ENCODE measurements at places on chromosomes 4 and X. TPM values are rescaled to one million over a fixed set of nuclear protein-coding genes. Genes with fewer than 3 reads are reported as not detected.

DNA sequence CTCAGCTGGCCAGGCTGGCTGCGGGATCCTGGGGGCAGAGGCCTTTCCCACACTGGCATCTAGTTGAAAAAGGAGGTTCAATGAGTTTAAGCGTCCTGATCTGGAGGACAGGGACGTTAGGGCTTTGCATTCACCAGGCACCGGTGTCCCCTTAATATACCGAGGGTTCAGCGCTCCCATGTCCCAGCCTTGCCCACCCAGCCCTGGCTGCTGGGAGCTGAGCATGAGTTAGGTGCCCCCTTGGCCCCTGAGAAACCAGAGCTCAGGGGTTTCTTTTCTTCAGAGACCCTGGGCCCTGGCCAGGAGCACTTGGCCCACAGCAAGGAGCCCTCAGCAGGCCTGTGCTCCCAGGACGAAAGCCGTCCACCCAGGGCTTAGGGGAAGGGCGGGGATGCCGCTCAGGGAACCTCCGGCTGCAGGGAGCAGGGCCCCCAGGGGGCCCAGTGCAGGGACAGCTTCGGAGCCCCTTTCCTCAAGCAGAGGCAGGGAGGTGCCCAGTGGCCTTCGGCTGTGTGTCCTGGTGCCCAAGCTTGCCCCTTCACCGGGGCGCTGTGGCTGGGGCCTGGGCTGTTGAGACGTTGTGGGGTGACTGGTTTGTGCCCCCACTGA, 20.9 kb upstream of the DUSP9 start:
- H3K36me3 ChIP-seq = no peaks in the 10 kb centered on the region
- DNase-seq = peak; percentile 58
- H3K27me3 ChIP-seq = peaks cover 3% of the 10 kb centered on the region
- no peak overlapping the region for H3K4me3 ChIP-seq
- H3K27ac ChIP-seq = no peak overlapping the region

GRCh38 chr4:184281231-184282139, 63.8 kb upstream of the ENPP6 start:
- no peak overlapping the region for H3K4me3 ChIP-seq
- H3K4me1 ChIP-seq = no peaks in the 10 kb centered on the region
- H3K27ac ChIP-seq = no peak overlapping the region
- H3K27me3 ChIP-seq = no peaks in the 10 kb centered on the region
- no peaks in the 10 kb centered on the region for H3K36me3 ChIP-seq

GRCh38 chrX:13666836-13667235, 13.9 kb downstream of the TCEANC start:
- H3K36me3 ChIP-seq = no peaks in the 10 kb centered on the region
- no peaks in the 10 kb centered on the region for H3K27me3 ChIP-seq
- DNase-seq = no peak
- no peak overlapping the region for H3K4me3 ChIP-seq
- no peak overlapping the region for H3K27ac ChIP-seq

GRCh38 chr4:16438986-16439385, 212.7 kb upstream of the TAPT1 start:
- no peaks in the 10 kb centered on the region for H3K4me1 ChIP-seq
- DNase-seq = no peak
- H3K27ac ChIP-seq = no peak overlapping the region

DNA sequence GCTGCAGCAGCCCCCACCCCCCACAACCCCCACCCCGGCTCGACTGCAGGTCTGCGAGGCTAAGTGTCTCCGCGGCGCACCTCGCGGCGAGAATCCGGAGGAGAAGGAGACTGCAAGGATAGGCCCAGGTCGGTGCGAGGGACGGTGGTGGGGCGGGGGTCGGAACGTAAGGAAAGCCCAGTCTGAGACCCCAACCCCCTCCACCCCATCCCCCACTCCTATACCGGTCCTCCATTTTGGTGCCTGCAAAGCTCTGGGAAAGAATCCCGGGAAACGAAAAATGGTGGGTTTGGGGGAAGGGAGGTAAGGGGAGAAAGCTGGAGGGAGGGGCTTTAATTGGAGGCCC, 614 bp downstream of the BEX3 start:
- H3K36me3 ChIP-seq = no peaks in the 10 kb centered on the region
- peak overlapping the region; percentile 83 for H3K27ac ChIP-seq
- peak overlapping the region; percentile 70 for H3K4me3 ChIP-seq
- H3K4me1 ChIP-seq = no peaks in the 10 kb centered on the region
- no peak for DNase-seq

GRCh38 chr4:52748432-52748831, 2.8 kb downstream of the ERVMER34-1 start:
- no peak overlapping the region for H3K4me3 ChIP-seq
- H3K27me3 ChIP-seq = peaks cover 18% of the 10 kb centered on the region
- H3K4me1 ChIP-seq = no peaks in the 10 kb centered on the region
- H3K27ac ChIP-seq = no peak overlapping the region

GRCh38 chrX:100356351-100356896, 53.6 kb downstream of the PCDH19 start:
- H3K27me3 ChIP-seq = no peaks in the 10 kb centered on the region
- H3K27ac ChIP-seq = no peak overlapping the region
- no peaks in the 10 kb centered on the region for H3K4me1 ChIP-seq
- no peaks in the 10 kb centered on the region for H3K36me3 ChIP-seq
- H3K4me3 ChIP-seq = no peak overlapping the region

GRCh38 chr4:71383984-71384383, 45.2 kb downstream of the SLC4A4 start:
- DNase-seq = no peak
- H3K36me3 ChIP-seq = no peaks in the 10 kb centered on the region
- no peak overlapping the region for H3K4me3 ChIP-seq
- no peaks in the 10 kb centered on the region for H3K27me3 ChIP-seq
- no peak overlapping the region for H3K27ac ChIP-seq

GRCh38 chr4:28702571-28702970, 1841.9 kb downstream of the STIM2 start:
- H3K27me3 ChIP-seq = no peaks in the 10 kb centered on the region
- H3K36me3 ChIP-seq = no peaks in the 10 kb centered on the region
- no peak overlapping the region for H3K27ac ChIP-seq
- DNase-seq = no peak

DNA sequence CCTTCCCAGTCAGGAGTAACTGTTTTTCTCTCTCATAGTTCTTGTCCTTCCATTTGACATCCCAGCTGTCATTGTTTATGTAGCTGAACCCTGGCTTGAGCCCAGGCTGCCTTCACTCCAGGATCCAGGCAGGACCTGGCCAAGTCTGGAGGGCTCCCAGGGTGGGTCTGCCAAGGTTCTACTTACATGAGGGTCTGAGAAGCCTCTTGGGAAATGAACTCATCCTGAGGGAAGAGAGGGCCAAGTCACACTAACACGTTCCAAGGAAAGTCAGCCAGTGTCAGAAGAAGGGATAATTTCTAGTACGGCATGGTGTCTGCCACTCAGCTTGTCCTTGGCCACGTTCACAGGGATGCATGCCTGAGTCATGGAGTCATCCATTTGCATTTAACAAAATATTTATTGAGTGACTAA, 54.8 kb upstream of the SRD5A3 start:
- peak; percentile 80 for DNase-seq
- H3K27me3 ChIP-seq = no peaks in the 10 kb centered on the region
- H3K36me3 ChIP-seq = no peaks in the 10 kb centered on the region
- no peak overlapping the region for H3K27ac ChIP-seq
- H3K4me1 ChIP-seq = no peaks in the 10 kb centered on the region
- no peak overlapping the region for H3K4me3 ChIP-seq

DNA sequence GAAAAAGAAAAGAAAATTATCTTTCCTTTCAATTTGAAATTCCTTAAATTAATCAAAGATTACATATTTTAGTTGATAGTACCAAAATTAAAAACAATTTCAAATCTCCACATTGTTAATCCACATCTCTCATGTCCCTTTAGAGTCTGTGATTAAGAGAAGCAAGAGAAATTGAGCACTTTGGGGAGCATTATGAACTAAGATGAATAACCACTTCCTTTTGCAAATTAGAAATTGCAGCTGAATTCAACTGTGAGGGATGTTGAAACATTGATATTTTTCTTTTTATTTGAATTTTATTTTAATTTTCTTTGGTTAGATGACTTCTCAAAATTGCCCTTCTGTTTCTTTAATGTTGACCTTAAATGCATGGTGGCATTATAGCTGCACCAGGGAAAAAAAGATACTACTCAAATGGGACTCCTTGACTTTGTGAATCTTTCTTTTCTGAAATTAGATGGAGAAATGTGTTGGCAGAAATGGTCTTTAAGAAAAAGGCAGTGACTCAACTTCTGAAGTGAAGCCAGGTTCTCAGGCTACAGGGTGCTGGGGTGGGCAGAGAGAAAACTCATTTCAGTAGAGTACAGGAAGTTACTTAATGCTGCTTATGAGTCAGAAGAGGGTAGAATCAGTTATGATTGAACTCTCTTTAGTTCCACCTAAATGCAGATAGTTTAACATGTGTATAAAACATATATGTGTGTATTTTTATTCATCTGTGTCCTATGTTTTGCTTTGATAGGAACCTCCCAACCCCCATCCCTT, 92.0 kb upstream of the TNIP3 start:
- no peak overlapping the region for H3K4me3 ChIP-seq
- DNase-seq = no peak
- H3K36me3 ChIP-seq = no peaks in the 10 kb centered on the region
- no peaks in the 10 kb centered on the region for H3K4me1 ChIP-seq
- H3K27ac ChIP-seq = no peak overlapping the region

GRCh38 chrX:97787311-97787710, 903.6 kb downstream of the RPA4 start:
- H3K4me3 ChIP-seq = no peak overlapping the region
- no peak overlapping the region for H3K27ac ChIP-seq
- H3K4me1 ChIP-seq = no peaks in the 10 kb centered on the region
- H3K27me3 ChIP-seq = no peaks in the 10 kb centered on the region
- DNase-seq = no peak

DNA sequence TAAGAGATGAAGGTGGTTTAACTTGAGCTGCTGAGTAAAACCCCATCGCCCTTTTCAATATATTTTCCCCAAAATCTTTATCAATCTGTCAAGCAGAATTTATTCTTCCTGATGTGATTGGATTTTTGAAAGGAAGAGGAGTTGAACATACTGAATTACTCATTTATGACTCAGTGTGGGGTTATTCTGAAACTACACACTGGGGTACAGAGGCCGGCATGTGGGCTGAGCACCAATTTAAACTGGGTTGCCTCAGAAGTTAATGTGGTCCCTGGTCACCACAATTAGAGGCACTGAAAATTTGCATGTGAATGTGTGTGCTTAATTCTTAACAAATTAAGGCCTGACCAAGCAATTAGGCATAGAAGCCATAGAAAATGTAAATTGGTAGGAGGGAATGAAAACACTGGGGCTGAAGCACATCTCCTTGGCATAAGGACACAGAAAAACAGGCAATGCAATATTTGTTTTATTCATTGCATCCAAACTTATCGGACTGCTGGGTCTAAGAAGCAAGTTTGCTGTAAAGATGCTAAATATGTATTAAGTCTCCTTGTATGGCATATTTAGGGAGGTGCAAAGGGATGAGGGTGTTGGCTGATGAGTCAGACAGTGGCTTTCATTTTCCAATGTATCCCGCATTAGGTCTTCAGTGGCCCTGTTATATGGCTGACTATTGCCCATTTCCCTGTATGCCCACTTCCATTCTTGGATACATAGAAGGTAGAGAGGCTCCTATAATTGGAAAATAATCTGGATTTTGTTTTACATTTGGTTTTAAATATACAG, 170.9 kb downstream of the IL15 start:
- no peak for DNase-seq
- H3K27ac ChIP-seq = no peak overlapping the region
- H3K27me3 ChIP-seq = no peaks in the 10 kb centered on the region
- H3K36me3 ChIP-seq = no peaks in the 10 kb centered on the region
- no peak overlapping the region for H3K4me3 ChIP-seq
- no peaks in the 10 kb centered on the region for H3K4me1 ChIP-seq

- H3K27me3 ChIP-seq = no peaks in the 10 kb centered on the region
- no peaks in the 10 kb centered on the region for H3K36me3 ChIP-seq
- H3K27ac ChIP-seq = no peak overlapping the region
- DNase-seq = no peak
Observed at GRCh38 chrX:16628946-16629595, 20.9 kb upstream of the S100G start.

DNA sequence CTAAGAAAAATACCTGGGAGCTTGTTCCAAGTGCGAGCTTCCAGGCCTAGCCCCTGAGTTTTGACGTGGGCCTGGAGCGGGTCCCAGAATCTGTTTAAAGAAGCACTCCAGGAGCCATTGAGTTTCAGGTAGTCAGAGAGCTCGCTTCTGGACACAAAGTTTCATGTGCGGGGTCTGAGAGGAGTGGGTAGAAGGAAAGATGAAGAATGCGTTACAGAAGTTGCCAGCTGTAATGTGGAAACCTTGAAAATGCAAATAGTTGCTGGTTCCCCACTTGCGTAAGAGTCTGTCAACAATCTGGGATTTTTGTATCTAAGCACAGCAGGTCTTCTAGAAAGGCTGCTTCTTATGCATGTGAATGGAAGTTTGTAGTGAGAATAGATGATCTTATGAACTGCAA, 77.5 kb upstream of the CLCN4 start:
- H3K4me1 ChIP-seq = peaks cover 28% of the 10 kb centered on the region
- H3K36me3 ChIP-seq = no peaks in the 10 kb centered on the region
- H3K4me3 ChIP-seq = no peak overlapping the region
- peak; percentile 77 for DNase-seq
- no peaks in the 10 kb centered on the region for H3K27me3 ChIP-seq
- peak overlapping the region; percentile 31 for H3K27ac ChIP-seq

GRCh38 chr4:25406081-25406692, 29.1 kb downstream of the ANAPC4 start:
- H3K4me3 ChIP-seq = no peak overlapping the region
- no peak for DNase-seq
- H3K36me3 ChIP-seq = peaks cover 49% of the 10 kb centered on the region
- no peak overlapping the region for H3K27ac ChIP-seq

DNA sequence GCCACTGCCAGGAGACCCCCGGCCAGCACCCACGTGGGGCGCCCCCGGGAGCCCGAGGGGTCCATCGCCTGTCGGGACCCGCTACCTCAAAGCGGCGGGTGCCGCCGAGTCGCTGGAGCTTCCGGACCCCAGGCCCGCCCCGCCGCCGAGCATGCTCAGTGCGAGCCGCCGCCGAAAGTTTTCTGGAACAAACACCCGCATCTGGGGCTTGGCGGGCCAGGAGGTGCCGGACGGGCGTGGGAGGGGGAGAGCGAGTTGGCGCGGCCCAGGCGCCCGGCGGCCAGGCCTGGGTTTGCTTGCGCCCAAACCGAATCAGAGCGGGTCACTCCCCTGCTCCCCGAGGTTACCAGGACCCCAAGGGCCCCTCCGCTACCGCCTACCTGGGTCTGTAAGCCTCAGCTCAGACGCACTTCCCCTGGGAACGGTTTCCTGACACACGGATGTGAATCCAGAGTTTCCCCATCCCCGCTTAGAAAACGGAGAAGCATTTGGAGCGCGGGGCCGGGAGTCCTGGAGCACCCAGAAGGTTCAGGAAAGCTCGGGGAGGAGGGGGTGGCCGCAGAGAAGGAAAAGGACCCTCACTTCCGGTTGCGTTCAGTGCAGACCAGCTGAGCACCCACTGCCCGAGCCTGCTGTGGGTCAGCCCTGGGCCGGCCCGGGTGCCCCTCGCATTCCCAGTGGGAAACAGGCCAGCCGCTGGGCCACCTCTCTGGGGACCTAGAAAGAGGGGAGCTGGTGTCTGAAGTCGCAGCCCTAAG, at the start of gene EVC2:
Gene EVC2 (minus strand): TSS at position 111 of the 758 bp plus-strand sequence. CDS start 46 bp downstream, at position 65.
- H3K36me3 ChIP-seq = no peaks in the 10 kb centered on the region
- peak within 1 kb of the TSS; percentile 91 for H3K27ac ChIP-seq
- H3K27me3 ChIP-seq = no peaks in the 10 kb centered on the region
- peak within 1 kb of the TSS; percentile 75 for H3K4me3 ChIP-seq
- DNase-seq = peak; percentile 91

- no peak for DNase-seq
- H3K27ac ChIP-seq = no peak overlapping the region
- H3K4me1 ChIP-seq = no peaks in the 10 kb centered on the region
- H3K36me3 ChIP-seq = no peaks in the 10 kb centered on the region
- H3K27me3 ChIP-seq = no peaks in the 10 kb centered on the region
Observed at GRCh38 chr4:165312506-165312905, 15.0 kb upstream of the MSMO1 start.

The ZNF711 gene
- polyA plus RNA-seq = 0.46 TPM

The WDR17 gene
- polyA plus RNA-seq = not detected

The BGN gene
- polyA plus RNA-seq = 1.8 TPM

The CT45A5 gene
- not detected for polyA plus RNA-seq

The DMP1 gene
- not detected for polyA plus RNA-seq

The RNF150 gene
- 0.60 TPM for polyA plus RNA-seq

Data from sigmoid colon (tissue), 7 donors.